GM10248 (cell line): ENCODE measurements at places on chromosomes 6 and 20.

GRCh38 chr20:23332467-23332866, 18.1 kb upstream of the NXT1 start:
- no peak for DNase-seq

GRCh38 chr6:13660893-13661292, 45.8 kb downstream of the NOL7 start:
- DNase-seq, result no peak

- no peak for DNase-seq
Measured at GRCh38 chr6:79796197-79796596, 151.2 kb downstream of the ELOVL4 start.

DNA sequence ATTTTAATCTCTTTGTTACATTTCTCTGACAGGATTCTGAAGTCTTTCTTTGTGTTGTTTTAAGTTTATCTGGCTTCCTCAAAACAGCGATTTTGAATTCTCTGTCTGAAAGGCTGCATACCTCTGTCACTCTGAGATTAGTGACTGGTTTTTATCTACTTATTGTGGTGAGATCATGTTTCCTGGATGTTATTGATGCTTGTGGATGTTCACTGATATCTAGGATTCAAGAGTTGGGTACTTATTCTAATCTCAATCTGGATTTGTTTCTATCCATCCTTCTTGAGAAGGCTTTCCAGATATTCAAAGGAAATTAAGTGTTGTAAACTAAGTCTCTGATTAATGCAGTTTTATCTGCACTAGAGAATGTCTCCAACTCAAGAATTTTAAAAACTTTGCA, 1076.1 kb upstream of the ADGRB3 start:
- no peak for DNase-seq

DNA sequence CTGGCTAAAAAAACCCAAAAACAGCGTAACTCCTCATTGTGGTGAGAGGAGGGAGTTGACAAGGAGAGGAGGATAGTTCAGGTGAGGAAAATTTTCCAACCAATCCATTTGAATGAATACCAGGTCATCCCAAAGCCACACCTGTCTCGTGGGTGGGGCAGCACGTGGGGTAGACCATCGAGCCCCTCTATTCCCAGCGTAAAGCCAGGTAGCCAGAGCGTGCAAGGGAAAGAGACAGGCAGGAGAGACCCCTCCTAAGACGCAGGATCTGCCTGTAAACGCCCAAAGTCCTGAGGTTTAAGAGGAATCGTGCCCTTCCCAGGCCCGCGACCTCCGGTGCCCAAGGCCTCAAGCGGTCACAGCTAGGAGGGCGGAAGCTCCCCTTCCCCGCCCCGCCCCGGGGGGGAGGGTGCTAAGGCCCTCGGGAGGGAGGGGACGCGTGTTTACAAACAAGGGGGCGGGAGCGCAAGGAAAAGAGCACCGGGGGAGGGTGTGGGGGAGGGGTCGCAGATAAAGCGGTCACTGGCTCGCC, 712 bp downstream of the RXRB start:
- DNase-seq, result peak; percentile 86

DNA sequence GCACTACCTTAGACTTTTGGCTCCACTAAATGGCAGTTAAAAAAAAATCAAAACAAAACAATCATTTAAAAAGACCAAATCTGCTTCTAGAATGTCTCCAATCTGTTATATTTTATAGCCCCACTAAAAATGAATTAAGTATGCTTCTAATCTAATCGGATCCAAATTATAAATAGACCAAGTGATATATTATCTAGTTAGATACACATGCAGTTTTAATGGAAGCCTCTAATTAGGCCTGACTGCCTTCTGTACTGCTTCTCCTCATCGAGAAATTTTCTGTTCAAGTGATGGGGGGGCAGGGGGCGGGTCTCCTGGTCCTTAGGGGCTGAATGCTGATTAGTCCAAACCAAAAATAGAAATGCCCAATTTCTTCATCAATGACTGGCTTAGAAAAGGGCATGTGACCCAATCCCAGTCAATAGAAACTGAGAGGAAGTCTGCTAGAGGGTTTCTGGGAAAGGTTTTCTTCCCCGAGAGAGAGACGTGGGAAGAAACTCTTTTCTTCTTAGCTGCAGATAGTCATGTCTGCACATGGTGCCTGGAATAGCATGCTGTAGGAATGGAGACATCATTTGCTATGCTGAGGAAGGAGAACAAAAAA, 6.9 kb downstream of the SESN1 start:
- no peak for DNase-seq

DNA sequence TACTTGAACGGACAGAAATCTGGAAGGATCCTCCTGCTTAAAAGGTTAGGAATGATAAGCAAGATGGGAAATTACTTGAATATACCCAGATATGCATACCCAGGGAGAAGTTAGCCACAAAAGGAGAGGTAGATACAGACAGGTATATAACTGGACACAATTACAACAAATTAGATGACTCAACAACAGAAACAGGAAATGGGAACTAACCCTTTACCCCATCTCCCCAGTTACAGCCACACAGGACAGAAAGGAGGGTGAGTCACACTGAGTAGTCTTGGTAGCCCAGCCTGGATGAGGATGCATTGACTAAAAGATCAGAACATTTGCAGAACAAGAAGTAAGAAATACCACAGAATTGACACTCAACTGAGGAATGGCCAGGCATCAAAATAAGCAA, 61.2 kb downstream of the C6orf52 start:
- peak; percentile 60 for DNase-seq

GRCh38 chr20:48760403-48760983, 67.3 kb downstream of the PREX1 start:
- DNase-seq, result peak; percentile 64

GRCh38 chr6:129517288-129517687, 192.7 kb downstream of the ARHGAP18 start:
- no peak for DNase-seq

- no peak for DNase-seq
Measured at GRCh38 chr20:3010985-3011723, 32.3 kb upstream of the GNRH2 start.

- DNase-seq, result no peak
Measured at GRCh38 chr6:81847866-81848265, 95.4 kb upstream of the TENT5A start.

DNA sequence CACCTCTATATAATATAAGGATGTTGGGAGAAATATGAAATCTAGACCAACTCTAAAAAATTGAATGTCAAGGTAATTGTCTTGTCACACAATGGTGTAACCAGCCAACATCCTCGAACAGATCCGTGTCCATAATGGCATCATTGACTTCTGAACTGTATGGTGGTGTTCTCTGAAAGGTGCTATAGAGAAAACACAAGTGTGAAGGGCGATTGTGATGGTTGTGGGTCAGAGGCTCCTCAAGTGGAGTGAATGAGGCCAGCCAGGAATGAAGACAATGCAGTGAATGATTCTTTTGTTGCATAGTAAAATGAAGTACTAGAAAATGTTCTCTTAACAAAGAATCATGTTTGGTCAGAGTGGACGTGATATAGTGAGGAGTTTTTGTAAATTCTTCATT, 58.3 kb downstream of the CARMIL1 start:
- DNase-seq, result no peak

- DNase-seq, result no peak
Measured at GRCh38 chr20:58141496-58141895, 87.0 kb downstream of the ANKRD60 start.

- peak; percentile 46 for DNase-seq
Measured at GRCh38 chr20:6583134-6583738, 184.2 kb upstream of the BMP2 start.

DNA sequence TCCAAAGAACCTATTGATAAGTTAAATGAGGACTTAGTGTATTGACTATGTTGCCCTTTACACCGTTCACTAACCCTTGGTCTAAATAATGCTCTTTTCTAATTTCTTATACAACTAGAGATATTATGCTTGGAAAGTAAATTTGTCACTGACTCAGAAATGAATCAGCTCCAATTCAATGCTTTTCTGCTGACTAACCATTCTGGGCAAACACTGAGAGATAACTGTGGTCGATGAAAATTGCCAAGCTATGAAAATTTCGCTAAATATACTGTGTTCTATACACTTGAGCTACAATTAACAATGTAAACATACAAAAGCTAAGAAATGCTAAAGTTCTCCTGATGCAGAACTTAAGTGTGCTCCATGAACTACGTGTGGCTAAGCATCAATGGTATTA, 23.1 kb upstream of the FBXO9 start:
- DNase-seq, result no peak

- DNase-seq, result no peak
Measured at GRCh38 chr6:149933036-149933435, 8.8 kb upstream of the ULBP2 start.

DNA sequence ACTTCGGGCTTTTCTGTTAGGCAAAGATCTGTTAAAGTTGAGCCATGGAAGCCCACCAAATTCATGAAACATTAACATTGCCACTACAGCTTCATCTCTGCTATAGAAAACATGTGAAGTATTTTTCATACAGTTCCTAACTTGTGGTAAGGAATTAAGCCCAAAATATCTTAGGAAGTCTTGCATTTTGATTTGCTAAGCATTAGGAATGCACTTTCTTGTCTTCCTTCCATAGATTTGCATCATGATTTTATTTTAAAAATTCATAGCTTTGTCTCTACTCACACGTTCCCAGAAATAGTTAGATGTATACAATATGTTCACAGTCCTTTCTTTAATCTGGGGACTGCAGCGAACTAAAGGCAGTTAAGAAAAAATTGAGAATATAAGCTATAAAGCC, 325.6 kb downstream of the CENPW start:
- no peak for DNase-seq

DNA sequence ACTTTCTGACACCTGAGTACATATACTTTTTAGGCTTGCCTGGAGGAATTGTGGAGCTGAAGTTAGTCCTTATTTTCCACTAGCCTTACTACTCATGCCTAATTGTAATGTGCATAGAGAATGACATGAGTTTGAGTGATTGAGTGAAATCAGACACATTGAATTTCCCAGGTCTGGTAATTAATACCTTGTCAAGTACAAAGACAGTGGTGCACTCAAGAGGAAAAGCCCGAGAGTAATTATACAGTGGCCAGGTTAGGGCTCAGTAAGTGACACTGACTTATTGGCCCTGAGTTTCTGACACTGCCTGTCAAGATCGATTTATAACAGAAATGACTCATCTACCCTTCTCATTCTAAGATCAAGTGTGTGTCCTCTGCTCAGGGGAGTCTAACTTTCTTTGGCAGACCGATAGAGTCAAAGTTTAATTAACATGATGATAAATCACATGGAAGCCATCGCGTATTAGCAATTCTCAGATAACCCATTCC, 288.3 kb downstream of the TPBG start:
- no peak for DNase-seq

GRCh38 chr6:167125410-167125809, 2.5 kb downstream of the CCR6 start:
- no peak for DNase-seq

DNA sequence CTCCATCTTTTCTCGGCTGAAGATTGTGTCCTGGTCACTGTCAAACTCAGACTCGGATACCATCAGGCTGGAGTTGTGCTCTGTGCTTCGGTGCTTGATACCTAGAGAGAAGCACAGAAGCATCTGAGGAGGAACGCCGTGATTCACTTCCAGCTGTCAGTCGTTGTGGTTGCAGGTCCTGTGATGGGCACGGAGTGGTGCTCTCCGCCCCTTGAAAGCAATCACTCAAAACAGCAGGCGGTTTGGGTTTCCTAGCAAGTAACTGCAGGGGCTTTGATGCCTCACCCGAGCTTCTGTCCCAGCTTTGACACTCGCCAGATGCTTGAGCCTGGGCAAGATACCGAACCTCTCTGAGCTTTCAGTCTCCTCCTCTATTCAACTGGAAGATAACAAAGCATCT, 52.5 kb downstream of the ALDH5A1 start:
- peak; percentile 42 for DNase-seq

- no peak for DNase-seq
Measured at GRCh38 chr6:43311666-43312065, 3.0 kb upstream of the CRIP3 start.

- DNase-seq, result no peak
Measured at GRCh38 chr6:113718588-113718987, 138.6 kb upstream of the MARCKS start.

DNA sequence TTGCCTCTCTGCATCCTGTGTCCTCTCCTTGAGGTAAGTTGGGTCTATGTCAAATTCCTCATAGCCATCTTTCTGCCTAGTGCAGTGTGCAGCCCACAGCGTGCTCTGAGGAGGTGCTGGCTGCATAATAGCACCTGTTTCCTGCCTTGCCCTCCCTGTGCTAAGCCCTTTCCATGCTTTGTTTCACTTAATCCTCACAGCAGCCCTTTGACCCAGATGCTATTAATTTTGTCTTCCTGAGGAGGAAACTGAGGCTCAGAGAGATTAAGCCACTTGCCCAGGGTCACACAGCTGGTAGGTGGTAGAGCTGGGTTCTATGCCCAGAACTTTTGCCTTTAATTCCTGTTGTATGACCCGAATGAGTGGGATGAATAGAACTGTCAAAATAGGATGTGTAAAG, 13.5 kb downstream of the FAM83D start:
- DNase-seq, result no peak

DNA sequence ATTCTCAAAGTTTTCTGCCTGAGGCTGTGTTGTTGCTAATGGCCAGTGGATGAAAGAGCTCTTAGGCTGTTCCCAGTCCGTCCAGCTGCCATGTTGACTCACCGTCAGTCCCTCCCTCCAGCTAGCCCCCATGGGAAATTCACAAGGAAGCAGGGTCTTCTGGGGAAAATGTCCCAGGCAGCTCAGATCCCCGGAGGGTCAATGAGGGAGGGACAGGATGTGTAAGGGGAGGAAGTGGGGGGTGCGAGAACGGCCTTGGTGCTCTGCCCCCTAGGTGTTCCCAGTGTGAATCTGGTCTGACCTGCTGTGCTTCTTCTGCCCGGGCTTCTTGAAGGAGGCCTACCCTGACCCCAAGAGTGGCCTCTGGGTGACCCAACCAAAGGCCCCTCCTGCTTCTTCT, 65.9 kb downstream of the CEBPB start:
- DNase-seq, result no peak

- no peak for DNase-seq
Measured at GRCh38 chr6:43376551-43376981, 7.1 kb upstream of the ZNF318 start.

- DNase-seq, result peak; percentile 88
Measured at GRCh38 chr6:157221049-157221816, 102.1 kb downstream of the TMEM242 start.

- no peak for DNase-seq
Measured at GRCh38 chr6:135534773-135535380, 37.3 kb upstream of the AHI1 start.
